Stimulated activated CD4-positive, alpha-beta T cell treated with anti-CD3 and anti-CD28 coated beads, TNF-alpha, amount 100 ng/mL, for 1 hour (primary cell): ENCODE measurements at places on chromosomes 4 and X.

- no peak for DNase-seq
Measured at GRCh38 chr4:95248720-95249425, 299.9 kb downstream of the UNC5C start.

DNA sequence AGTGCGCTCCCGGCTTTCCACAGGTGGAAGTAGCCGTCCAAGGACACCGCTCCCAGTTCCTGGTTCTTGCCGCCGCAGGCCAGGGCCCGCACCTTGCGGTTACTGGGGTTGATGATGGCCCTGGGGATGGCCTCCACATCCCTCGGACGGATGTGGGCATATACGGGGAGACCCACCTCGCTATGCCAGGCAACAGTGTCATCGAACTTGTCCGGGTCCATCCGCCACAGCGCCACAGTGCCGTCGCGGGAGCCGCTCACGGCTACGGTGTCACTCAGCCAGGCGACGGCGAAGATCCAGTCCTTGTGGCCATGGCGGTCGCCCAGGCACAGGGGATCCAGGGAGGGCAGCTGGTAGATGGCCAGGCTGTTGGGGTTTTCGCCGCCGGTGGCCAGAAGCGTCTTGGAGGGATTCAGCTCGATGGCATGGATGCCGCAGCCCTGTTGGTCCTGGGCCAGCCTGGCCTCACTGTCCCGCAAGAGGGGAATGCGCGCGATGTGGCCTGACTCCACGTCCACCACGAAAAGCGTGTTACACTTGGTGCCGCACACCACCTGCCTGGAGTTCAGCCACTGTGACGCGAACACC, 795 bp downstream of the DCAF12L1 start:
- DNase-seq: no peak

- DNase-seq: no peak
Measured at GRCh38 chrX:46957297-46957696, 45.1 kb downstream of the JADE3 start.

DNA sequence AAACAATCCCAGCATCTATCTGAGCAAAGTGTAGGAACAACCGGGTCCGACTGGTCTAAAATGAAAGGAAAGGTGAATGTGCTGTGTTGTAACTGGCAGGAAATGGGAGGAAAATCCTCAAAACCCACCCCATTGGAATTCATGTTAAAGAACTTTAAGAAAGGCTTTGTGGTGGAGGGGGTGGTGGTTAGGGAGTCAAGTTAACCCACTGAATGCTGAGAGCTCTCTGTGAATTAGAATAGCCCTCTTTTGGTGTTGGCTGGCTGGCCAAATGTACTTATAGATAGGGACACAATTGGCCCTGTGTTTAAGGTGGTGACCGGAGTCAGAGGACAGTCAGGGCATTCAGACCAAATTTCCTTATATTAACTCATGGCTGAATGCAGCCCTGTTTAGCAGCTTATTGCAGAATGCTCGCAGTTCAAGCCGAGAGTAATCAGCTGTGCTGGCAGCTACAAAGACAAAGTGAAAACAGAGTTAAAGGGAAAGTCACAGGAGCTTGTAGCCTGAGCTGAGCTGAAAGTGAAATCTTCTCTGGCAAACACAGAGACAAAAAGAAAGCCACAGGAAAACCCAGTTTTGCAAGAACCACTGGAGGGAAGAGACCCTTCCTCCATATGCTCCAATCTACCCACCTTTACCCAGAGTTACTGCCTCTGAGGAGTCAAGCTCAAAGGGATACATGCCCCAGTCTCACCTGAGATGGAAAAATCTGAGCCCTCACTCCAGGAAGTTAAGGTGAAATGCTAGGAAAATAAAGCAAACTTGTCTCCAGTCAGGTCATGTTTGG, 38.5 kb upstream of the UGT2B7 start:
- DNase-seq: no peak

- DNase-seq: no peak
Measured at GRCh38 chr4:38166768-38167167, 206.6 kb downstream of the PTTG2 start.

- DNase-seq: no peak
Measured at GRCh38 chrX:68910731-68911428, 82.1 kb downstream of the EFNB1 start.

DNA sequence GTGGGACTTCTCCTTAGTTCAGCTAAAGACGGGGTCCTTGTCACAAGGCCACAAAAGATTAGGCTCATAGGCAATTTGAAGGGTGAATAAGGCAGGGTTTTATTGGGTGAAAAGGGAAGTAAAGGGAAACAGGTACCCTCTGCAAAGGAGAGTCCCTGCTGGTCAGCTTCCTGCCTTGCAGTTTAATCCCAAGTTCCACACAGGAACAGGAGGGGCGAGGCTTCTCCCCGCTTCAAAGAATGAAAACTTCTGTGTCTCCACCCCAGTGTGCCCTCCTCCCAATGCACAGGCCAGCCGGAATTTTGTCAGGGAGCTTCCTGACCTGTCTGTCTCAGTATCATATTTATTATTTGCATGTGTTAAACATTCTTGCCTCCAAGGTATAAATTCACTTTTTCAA, 37.1 kb downstream of the ITM2A start:
- DNase-seq: no peak

GRCh38 chrX:20218836-20219505, 47.7 kb downstream of the RPS6KA3 start:
- no peak for DNase-seq

DNA sequence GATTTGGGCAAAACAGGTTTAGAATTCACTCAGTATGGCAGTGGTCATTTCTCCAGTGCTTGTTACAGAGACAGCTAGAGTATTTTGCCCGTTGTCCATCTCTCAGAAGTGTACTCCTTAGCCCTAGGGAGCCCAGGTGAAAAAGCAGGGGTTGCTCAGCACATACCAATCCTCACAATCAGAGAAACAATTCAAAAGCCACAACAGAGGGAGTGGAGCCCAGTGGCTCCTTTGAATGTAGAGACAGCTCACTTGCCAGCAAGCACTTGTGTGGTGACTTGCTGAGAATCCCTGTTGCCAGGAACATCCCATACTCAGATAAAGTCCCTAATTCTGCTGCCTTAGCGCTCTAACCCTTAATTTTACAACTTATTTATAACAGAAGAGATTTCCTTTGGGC, 1488.3 kb downstream of the RPA4 start:
- no peak for DNase-seq

GRCh38 chr4:156217236-156217635, 263.6 kb upstream of the CTSO start:
- no peak for DNase-seq

DNA sequence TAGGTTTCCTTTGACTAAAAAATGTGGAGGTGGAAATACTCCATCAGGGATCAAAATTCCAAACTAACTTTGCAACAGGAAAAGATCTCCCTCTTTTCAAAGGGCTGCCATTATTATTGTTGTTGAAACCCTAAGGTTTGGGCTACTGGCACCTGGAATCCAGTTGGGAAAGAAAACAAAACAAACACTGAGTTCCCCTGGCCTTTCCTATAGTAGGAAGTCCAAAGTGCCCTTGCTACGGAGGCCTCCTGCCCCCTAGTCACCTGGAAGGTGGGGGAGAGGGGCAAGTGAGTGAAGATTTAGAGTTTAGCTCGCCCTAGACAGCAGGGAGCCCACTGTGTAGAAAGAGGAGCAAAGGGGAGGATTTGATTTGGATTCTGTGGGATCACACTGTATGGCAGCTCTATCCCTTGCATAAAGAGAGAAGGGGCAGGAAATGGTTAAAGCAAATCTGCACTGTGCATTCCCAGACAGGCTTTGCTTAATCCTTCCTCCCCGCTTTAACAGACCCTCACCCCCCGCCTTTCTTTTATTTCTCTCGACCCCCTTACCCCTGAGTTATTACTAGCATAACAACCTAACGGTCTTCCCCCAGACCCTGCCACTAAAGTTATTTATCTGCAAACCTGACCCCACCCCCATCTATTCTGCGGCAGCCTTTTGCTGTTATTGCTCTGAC, 627 bp upstream of the FAT4 start:
- no peak for DNase-seq

GRCh38 chrX:151227627-151228026, 51.2 kb downstream of the GPR50 start:
- DNase-seq: no peak

DNA sequence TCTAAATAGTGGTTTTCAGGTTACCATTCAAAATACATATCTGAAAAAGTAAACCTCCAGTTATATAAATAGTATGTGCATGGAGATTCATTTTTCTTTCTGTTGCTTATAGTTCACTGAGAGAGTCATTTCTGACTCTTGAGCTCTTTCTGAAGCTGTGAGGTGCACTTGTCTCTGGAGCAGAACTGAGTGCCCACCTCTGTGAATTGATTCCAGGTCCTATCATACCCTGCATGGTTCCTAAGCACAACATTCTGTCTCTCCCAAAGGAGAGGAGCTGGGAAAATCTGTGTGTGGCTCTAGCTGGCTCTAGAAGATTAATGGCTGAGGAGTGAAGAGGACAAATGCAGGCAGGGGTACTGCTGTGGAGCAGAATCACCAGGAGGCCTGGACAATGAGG, 161.6 kb upstream of the HCCS start:
- no peak for DNase-seq

DNA sequence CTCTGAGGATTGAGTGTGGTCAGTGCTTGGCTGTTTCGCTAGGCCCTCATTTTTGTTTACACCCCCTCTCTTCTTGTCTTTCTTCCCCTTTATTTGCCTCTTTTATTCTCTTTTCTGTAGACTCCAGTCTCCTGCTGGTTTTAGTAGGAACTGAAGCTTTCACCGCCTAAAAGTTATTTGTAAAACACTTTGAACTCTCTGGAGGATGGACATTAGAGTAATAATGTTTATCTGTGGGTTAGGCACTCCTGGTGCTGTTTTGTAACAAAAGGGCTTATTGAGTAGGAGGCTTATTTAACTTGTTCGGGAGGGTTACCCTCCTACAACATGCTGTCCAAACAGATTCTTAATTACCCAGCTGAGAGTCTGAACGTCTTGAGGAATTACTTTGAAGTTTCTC, 1.6 kb upstream of the ARHGAP10 start:
- no peak for DNase-seq

DNA sequence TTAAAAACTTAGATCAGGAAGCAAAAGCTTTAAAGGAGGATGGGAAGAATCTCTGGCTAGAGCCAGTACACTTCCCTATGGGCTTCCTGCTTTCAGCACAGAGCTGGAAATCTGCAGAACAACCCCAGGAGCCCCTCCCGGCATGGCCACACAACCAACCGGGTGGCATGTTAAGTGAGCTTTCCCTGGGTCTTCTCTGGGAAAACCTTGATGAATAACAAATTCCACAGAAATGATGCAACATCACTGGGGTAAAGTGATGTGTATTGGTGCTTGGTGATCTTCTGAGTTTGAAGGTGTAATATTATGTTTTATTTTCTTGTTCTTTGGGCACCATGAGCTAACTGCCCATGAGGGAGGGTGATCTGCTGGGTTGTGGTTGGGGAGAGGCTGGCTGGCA, 22.1 kb downstream of the NHS start:
- no peak for DNase-seq

DNA sequence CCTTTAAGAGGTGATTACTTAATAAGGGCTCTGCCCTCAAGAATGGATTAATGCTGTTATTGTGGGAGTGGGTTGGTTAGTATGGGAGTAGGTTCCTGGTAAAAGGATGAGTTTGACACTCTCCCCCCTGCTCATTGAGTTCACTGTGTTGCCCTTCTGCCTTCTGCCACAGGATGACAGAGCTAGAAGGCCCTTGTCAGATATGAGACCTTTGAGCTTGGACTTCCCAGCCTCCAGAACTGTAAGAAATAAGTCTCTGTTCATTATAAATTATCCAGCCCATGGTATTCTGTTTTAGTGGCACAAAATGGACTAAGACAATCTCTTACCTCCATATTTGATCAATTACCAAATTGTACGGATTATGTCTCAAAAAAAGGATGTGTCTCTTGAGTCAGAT, 114.3 kb upstream of the NAP1L5 start:
- no peak for DNase-seq

- no peak for DNase-seq
Measured at GRCh38 chr4:124018383-124019317, 622.1 kb downstream of the SPRY1 start.

DNA sequence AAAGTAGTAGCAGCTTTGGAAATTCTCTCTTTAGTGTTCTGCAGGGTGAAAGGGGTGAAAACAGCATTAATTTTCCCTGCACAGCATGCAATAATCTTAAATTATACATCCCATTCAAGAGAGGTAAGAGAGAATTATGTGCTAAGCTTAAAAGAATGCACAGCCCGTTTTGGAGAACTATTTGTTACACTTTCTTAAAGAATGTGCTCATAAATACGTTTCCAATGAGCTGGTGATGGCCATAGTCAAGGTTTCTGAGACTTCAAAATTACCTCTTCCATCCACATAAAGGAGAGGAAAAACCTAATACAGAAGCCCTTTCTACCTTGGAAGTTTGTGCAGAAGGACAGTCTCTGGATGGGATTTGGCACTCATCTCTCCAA, 766.7 kb upstream of the TENM3 start:
- no peak for DNase-seq

- DNase-seq: no peak
Measured at GRCh38 chr4:104507112-104507511, 12.4 kb upstream of the CXXC4 start.

DNA sequence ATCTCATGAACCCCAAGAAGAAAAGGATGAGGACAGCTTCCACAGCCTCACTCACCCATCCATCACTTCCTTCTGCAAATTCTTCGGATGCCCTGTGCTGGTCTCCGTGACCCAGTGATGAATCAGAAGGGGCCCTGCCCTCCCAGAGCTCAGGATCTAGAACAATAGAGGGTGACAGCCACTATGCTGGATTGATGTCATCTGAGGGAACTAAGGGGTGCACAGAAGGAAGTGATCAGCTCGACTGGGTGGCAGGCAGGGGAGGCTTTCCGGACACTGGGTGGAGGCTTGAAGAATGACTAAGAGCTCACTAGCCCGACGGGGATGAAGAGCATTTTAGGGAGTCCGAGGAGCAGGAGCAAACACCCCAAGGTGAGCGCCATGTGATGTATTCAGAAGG, 1.4 kb upstream of the ZNF185 start:
- DNase-seq: no peak

DNA sequence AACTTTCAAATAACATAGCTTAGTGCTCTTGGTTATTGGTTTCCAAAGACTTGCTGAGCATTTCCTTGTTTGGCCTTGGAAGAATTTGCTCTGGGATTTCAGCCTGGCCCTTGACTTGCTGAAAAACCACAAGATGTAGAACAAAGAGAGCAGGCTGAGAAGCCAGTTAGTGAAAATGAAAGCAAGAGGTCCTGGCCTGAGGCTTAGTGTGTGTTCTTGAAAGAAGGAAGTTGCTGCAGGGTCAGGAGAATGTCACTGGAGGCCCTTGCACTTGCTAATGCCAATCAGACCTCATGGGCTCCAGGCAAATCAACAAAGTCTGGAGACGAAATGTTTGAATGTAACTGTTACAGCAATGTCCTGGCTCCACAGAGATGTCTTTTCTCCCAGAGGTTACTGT, 79.4 kb downstream of the SYNPO2 start:
- DNase-seq: no peak

GRCh38 chrX:49019599-49020249, 17.7 kb upstream of the GRIPAP1 start:
- no peak for DNase-seq

GRCh38 chr4:7865533-7865932, 74.1 kb downstream of the AFAP1 start:
- DNase-seq: no peak

GRCh38 chr4:173270312-173271027, 63.7 kb downstream of the HMGB2 start:
- no peak for DNase-seq

GRCh38 chr4:151163855-151164254, 64.4 kb downstream of the RPS3A start:
- no peak for DNase-seq
